ENCODE measurements at places on chromosomes 6 and 20.

DNA sequence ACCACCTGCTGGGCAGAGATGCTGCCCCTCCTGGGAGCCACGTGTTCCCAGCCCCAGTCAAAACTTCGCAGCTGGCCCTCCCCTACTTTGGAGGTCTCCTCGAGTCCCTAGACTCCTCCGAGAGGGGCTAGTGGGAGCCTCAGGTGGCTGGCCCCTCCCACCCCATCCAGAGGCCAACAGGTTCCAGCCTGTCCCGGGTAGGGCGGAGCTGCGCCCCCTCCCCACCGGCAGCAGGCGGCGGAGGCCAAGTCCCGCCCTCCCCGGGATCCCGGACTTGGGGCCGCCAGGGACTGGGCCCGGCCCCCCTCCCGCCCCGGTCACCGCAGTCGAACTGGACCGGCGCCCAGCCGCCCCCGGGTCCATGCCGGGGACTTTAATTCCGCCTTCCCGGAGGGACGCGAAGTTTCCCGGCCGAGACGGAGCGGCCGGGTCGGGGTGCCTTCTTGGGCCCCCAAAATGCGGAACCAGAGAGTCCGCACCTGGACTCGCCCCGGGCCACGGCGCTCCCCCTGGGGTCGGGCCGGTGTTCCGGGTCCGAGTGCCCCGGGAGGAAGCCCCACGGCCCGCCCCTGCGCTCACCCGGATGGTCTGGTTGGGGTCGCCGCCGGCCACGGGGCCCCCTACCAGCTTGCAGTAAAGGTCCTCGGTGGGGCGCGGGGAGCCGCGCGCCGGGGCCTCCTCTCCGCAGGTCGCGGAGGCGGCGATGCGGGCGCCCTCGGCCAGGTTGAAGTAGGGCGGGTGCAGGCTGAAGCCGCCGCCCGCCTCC lies 559 bp downstream of the LAMA5 start:
- no peak for DNase-seq

DNA sequence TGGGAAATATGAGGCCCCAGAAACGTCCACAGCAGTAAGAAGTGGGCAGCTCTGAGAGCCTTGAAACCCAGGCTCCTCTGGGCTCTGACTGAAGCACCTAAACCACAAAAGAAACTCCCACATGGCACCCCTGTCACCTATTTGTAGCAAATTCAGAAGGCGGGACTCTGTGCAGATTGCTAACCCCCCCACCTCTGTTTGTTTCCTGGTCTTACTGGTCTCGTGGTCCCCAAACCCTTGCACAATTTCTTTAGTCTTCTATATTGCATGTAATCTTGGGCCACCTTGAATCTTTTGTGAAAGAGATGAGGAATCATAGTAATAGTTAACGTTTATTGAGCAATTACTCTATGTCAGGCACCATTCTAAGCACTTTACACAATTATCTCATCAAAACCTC lies 154.3 kb downstream of the PREX1 start:
- DNase-seq: no peak

DNA sequence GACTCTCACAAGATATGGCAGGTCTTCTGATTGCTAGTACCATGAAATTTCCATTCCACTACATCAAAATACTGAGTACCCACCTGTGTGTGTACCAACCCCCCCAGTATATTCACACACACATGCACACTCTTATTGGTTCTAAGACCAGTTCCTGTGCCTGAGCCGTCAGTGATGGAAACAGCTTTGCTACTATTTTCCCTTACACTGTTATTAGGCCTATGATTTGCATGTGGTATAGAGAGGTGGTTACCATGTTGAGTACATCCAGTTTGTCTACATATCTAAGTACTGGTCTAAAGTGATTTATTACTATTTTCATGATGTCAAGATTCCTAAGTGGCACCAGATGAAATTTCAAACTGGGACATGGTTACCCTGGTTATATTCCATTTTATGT lies 459.9 kb downstream of the BCKDHB start:
- no peak for DNase-seq

GRCh38 chr20:54118220-54119001 lies 48.0 kb upstream of the BCAS1 start:
- no peak for DNase-seq

DNA sequence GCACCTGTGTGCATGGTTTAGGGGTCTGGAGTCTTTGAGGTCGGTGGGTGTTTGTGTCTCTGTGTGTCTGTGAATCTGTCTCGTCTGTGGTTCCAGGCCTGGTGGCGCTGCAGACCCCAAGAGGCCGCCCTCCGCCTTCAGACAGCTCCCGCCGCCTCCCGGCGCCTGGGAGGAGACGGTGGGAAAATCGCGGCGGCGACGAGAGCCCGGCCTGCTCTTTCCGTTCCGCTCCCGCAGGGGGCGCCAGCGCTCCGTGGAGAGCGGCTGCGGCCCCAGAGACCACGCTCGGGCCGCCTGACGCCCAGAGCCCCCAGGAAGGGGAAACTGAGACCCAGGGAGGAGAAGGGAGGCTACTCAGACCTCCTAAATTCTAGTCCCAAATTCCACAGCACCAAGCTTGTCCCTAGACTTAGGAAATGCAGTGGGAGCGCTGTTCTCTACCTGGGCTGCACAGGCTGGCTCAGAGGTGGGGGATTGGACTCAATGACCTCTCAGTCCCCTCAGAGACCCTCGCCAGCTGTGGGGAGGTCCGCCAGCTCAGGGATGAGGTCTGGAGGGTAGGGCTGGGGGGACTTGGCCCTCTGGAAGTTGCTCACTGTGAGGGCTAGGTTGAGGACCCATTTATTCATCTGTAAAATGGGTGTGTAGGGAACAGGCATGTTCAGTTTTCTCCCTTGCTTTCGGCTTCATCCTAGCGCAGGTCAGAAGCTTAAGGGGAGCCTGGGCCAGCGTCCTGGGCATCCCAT lies 36.9 kb upstream of the BLCAP start:
- DNase-seq: peak; percentile 6

DNA sequence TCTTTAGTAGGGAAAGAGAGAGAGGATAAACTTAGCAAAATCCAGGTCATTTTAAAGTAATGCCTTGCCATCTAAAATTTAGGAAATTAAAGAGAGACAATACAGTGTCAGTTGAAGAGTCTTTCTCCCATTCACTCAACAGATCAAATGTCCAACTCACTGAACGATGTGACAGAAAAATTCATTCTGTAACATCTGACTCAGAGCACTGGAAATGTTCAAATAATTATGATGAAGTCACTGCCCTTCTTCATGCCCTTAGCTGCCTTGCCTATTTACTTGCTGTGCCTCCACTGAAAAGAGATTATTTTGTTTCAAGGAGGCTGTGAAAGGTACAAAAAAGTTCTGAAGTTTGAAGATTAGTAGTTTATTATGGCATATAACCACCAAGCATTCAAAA lies 434.8 kb downstream of the ADGRB3 start:
- DNase-seq: no peak

- DNase-seq: no peak
Measured at GRCh38 chr6:19042420-19042819, 655.3 kb downstream of the RNF144B start.

DNA sequence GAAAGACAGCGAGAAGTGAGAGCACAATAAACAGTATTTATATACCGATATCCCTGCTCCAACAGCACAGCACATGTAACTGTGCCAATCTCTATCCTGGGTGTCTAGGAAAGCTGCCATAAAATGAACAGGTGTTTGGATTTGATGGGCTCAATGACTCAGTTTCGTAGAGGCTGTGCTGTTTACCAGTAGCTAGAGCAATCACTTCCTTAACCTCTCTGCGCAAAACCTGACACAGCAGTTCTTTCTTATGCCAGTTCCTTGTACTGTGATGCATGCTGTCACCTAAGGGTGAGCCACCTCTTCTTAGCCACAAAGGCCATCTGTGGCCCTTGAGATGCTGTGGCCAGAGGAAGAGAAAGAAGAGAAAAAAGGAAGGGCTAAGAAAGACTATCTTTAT lies 59.3 kb downstream of the SHPRH start:
- no peak for DNase-seq

GRCh38 chr20:32251470-32251869 lies 26.0 kb upstream of the KIF3B start:
- no peak for DNase-seq

GRCh38 chr6:67411036-67411435 lies 1224.0 kb upstream of the ADGRB3 start:
- DNase-seq: no peak

GRCh38 chr6:16712931-16713484 lies 48.3 kb downstream of the ATXN1 start:
- DNase-seq: peak; percentile 69

- no peak for DNase-seq
Measured at GRCh38 chr6:9647599-9647998, 767.3 kb downstream of the TFAP2A start.

GRCh38 chr20:62273416-62273815 lies 29.4 kb upstream of the ADRM1 start:
- DNase-seq: no peak

DNA sequence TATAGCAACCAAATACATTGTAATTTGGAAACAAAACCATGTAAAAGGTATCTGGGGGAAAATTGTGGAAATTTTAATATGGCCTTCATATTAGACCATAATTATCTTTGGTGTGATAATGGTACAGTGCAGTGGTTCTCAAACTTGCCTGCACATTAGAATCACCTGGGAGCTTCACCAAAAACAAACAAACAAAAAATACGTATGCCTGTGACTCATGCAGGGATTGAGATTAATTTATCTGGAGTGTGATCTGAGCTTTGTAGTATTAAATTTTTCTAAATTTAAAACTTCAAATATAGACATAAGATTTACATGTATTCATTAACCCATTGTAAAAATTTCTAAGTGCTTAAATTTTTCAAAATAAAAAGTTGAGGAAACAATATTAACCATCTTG lies 31.5 kb downstream of the ARHGAP18 start:
- DNase-seq: no peak

DNA sequence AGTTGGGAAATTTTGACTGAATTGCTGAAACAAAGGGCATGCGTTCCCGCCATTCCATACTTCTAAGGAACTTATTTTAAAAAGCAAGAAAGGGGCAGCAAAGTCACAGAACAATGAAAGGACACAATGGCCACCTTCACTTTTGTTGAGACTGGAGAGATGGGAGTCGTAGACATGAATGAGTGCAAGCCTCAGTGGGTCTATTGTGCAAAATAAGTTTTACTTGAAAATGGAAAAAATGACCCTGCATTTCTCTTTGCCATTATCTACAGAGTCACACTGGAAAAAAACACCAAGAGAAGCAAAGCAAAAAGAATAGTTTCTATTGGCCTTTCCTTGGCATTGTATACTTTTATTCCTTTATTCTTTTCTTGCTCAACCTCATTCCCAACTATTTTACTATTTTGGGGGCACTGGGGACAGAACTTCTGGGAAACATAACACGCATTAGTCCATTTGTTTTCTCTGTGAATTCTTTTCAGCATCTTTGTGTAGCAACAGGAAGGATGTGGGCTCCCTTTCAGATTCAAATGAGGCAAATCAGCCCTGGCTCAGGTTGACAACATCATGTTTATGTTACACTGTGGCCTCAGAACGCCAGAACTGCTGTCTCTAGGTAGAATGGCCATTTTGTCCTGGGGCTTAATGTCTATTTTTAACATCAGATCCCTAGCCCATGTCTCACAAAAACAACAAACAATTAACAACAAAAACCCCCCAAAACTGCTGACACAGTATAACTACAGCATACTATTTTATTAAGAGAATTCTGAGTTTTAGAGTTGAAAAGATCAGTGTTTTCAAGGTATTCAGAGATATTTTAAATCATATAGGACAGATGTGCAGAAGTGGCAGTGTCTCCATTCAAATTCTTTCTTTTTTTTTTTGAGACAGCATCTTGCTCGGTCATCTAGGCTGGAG lies 122.2 kb downstream of the FYN start:
- peak; percentile 35 for DNase-seq

- no peak for DNase-seq
Measured at GRCh38 chr6:14739827-14740226, 506.0 kb upstream of the JARID2 start.

DNA sequence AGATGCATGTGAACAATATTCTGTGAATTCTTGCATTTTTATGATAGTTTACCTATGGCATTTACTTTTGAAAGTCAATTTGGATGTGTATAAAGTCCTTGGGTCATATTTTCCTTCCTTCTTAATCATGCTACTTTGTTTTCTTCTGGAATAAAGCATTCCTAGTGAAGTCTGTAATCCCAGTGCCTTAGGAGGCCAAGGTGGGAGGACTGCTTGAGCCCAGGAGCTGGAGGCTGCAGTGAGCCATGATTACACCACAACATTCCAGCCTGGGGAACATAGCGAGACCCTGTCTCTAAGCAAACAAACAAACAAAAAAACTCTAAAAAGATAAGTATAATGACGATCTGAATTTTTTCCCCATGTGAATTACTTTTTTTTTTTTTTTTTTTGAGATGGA lies 69.7 kb upstream of the SYNCRIP start:
- no peak for DNase-seq

DNA sequence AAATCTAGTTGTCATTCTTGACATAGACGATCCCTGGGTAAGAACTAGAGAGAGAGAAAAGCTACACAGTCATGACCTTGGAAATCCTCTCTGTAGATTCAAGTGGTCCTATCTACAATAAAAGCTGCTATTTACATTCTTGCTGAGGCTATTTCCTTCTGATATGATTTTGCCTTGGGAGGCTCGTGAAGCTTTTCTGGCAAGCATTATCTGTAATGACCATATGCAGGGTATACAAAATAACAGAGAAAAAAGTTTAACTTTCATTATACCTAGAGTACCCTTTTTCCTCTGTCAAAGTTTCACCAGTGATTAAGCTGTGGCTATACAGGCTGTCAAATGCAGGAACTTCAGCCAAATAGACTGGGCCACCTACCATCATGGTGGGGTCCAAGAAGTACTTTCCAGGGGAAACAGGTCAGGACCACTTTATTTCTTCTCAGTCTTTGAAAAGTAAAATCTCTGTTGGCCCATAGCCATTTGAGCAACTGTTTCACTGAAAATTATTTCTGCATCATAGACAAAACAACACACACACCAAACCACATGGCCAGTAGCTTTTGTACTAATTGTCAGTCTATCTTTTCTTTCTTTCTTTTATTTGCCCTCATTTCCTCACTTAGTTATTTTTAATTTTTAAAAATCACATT lies 677.0 kb upstream of the ID4 start:
- no peak for DNase-seq

DNA sequence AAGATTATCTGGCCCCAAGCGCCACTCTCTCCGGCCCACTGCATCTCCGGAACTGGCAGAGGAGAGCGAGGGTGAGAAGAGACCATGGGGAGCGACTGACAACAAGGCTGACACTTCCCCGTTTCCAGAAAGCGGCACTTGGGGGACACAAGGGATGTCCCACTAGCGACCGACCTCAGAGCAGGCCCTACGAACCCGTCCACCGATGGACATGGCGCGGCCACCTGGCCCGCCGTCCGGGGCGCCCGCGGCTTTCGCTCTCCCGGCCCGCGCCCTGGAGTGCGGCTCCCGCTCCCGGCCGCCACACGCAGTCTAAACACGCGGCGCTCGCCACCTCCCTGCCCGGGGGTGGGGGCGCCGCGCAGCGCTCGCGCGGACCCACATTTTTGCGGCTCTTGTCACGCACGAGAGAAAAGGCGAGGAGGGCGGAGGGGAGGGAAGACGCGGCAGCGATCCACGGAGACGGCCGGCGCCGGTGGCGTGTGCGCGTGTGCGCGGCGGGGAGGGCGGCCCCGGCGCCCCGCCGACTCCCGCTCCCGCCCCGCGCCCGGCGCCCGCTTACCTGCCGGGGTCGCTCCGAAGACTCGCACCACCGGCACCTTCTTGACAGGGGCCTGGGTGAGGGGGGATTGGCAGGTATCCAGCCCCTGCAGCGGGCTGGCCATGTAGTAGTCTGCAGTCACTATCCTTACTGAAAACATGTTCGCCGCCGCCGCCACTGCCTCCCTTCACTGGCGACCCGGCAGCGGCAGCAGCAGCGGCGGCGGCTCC lies 645 bp downstream of the REV3L start:
- DNase-seq: peak; percentile 78

Data from CD4-positive, alpha-beta T cell (primary cell).